ENCODE measurements at places on chromosomes 7 and 10. TPM values are rescaled to one million over a fixed set of nuclear protein-coding genes. Genes with fewer than 3 reads are reported as not detected.

MRC1 gene
- 25.3 TPM for total RNA-seq

H2AZ2 gene
- total RNA-seq = 117 TPM

DNAH11 gene
- total RNA-seq = 11.1 TPM

ARMC3 gene
- 2.2 TPM for total RNA-seq

FLNC gene
- total RNA-seq = 204 TPM

CTAGE4 gene
- 17.8 TPM for total RNA-seq

ARL5B gene
- total RNA-seq = 30.6 TPM

CPA2 gene
- total RNA-seq = 1.9 TPM

AGR3 gene
- not detected for total RNA-seq

ABCA13 gene
- 5.5 TPM for total RNA-seq

TMEM130 gene
- total RNA-seq = 0.48 TPM

PDE1C gene
- 25.8 TPM for total RNA-seq

PAPOLB gene
- 1.9 TPM for total RNA-seq

RBM20 gene
- 2.2 TPM for total RNA-seq

SLC16A9 gene
- total RNA-seq = 2.4 TPM

TNPO3 gene
- total RNA-seq = 32.5 TPM

OR2A1 gene
- 6.3 TPM for total RNA-seq

IFIT1B gene
- total RNA-seq = 26.5 TPM

TAF5 gene
- 7.0 TPM for total RNA-seq

RBP4 gene
- total RNA-seq = 6.5 TPM

KIAA1217 gene
- 32.0 TPM for total RNA-seq

SPDYE6 gene
- not detected for total RNA-seq

LGI1 gene
- 9.4 TPM for total RNA-seq

Data from umbilical cord (tissue), 2 donors.